Esophagus squamous epithelium (tissue), 5 donors: ENCODE measurements at places on chromosomes 3 and 15.

DNA sequence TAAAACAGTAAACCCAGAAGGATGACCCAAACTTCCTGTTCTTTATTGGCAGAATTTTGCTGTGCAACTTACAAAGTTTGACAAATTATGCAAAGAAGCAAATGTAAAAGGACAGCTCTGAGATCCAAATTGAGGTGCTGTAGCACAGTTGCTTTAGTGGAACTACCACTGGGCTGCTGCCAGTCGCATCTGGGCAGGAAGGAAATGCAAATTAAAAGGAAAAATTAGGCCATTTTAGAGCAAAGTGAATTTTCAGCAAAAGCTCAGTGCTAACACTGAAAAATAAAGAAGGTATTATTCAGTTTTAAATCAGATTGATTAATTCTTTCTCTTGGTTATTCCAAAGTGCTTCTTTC lies 104.5 kb downstream of the ZMAT3 start:
- DNase-seq = no peak

- DNase-seq = no peak
Measured at GRCh38 chr15:39165020-39165706, 415.7 kb upstream of the THBS1 start.

- no peak for DNase-seq
Measured at GRCh38 chr3:73031573-73032103, 29.8 kb upstream of the EBLN2 start.

DNA sequence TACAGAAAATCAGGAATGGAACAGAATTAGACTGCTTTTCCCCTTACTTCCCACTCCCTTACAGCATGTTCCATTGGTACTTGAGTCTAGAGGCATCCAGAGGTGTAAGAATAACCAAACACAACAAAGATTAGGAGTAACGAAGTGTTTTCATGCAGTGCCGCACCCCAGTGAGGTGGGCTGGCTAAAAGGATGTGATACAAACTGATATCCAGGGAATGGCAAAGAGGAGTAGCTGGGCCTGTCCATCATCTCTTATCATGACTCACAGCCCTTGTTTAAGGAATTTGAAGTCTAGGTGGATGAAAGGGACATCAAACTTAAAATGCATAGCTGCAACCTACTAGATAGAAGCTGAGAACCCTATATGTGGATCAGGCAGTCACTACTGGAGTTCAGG lies 16.4 kb downstream of the SCG5 start:
- DNase-seq = no peak

GRCh38 chr3:196931828-196932587 lies 10.3 kb downstream of the NCBP2 start:
- DNase-seq = no peak

DNA sequence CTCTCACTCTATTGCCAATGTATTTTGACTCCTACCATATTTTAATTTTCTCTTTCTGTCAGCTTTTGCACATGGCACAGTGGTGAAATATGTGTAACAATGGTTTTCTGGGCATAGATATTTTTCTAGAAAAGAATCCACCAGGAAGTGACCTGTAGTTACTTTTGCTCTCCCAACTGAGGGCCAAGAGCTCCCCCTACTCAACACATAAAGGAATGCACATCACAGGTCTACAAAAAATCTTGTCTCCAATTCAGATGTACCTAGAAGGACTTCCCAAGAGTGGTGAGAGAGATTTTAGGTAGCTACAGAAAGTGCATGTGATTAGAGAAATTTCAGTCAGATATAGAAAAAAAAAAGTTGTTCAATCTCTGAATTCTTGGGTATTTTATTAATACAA lies 15.6 kb downstream of the CPA3 start:
- DNase-seq = no peak
